AG04450 (cell line): ENCODE measurements at places on chromosomes 11 and 22. TPM values are rescaled to one million over a fixed set of nuclear protein-coding genes. Genes with fewer than 3 reads are reported as not detected.

The SCN3B gene
- 0.09 and 0.17 TPM in 2 replicates for polyA plus RNA-seq

The FOLR1 gene
- polyA plus RNA-seq, result 0.19 and 0.21 TPM in 2 replicates

The TMEM86A gene
- polyA plus RNA-seq, result 0.36 and 0.47 TPM in 2 replicates

The PKDREJ gene
- 0.01 TPM in 2 replicates for polyA plus RNA-seq

The HTR3A gene
- polyA plus RNA-seq, result not detected in 2 replicates

The BTBD10 gene
- polyA plus RNA-seq, result 50.2 and 60.8 TPM in 2 replicates

The TSSK2 gene
- not detected in 2 replicates for polyA plus RNA-seq

The GRM5 gene
- 0.01 TPM in 1 of 2 replicates, not detected in the other for polyA plus RNA-seq

The MAP6 gene
- 1.5 TPM in 2 replicates for polyA plus RNA-seq

The OR2AG2 gene
- polyA plus RNA-seq, result 0.11 and 0.19 TPM in 2 replicates

The BACE1-AS gene
- 5.4 and 6.3 TPM in 2 replicates for polyA plus RNA-seq

The ATP5MG gene
- polyA plus RNA-seq, result 346 and 423 TPM in 2 replicates

The BTG4 gene
- not detected in 2 replicates for polyA plus RNA-seq

The KRTAP5-5 gene
- not detected in 2 replicates for polyA plus RNA-seq

The GPHA2 gene
- polyA plus RNA-seq, result not detected in 2 replicates

The ISX gene
- not detected in 2 replicates for polyA plus RNA-seq

The GP1BB gene
- 0.20 and 0.60 TPM in 2 replicates for polyA plus RNA-seq

The SPTY2D1 gene
- 13.7 and 18.6 TPM in 2 replicates for polyA plus RNA-seq

The SHANK2 gene
- polyA plus RNA-seq, result 0.72 and 0.77 TPM in 2 replicates

The ZNF280B gene
- polyA plus RNA-seq, result 1.6 and 2.3 TPM in 2 replicates

The ADAMTS15 gene
- polyA plus RNA-seq, result 4.7 and 5.8 TPM in 2 replicates

The OR51B2 gene
- not detected in 2 replicates for polyA plus RNA-seq

The OR5AN1 gene
- not detected in 2 replicates for polyA plus RNA-seq

The CALCA gene
- polyA plus RNA-seq, result not detected in 2 replicates

The WBP2NL gene
- polyA plus RNA-seq, result 0.11 and 0.21 TPM in 2 replicates

The OR51B4 gene
- 0.67 and 0.82 TPM in 2 replicates for polyA plus RNA-seq

The CDC42EP2 gene
- 14.3 and 21.1 TPM in 2 replicates for polyA plus RNA-seq

The TMEM191B gene
- 0.19 and 0.40 TPM in 2 replicates for polyA plus RNA-seq

The FSHB gene
- not detected in 2 replicates for polyA plus RNA-seq

The OR8G1 gene
- not detected in 2 replicates for polyA plus RNA-seq

The NXPE2 gene
- polyA plus RNA-seq, result 0.04 TPM in 1 of 2 replicates, not detected in the other

The APLNR gene
- not detected in 2 replicates for polyA plus RNA-seq

The API5 gene
- 66.7 and 89.5 TPM in 2 replicates for polyA plus RNA-seq

The TSGA10IP gene
- not detected in 2 replicates for polyA plus RNA-seq

The NCR3LG1 gene
- 3.3 and 3.6 TPM in 2 replicates for polyA plus RNA-seq

The DMC1 gene
- 0.29 and 0.89 TPM in 2 replicates for polyA plus RNA-seq

The ALX4 gene
- polyA plus RNA-seq, result not detected in 2 replicates

The CBX7 gene
- polyA plus RNA-seq, result 2.2 and 2.6 TPM in 2 replicates

The BAIAP2L2 gene
- 0.04 and 0.09 TPM in 2 replicates for polyA plus RNA-seq

The MCHR1 gene
- polyA plus RNA-seq, result 2.3 and 3.1 TPM in 2 replicates

The XKR3 gene
- not detected in 2 replicates for polyA plus RNA-seq

The SCT gene
- polyA plus RNA-seq, result not detected in 2 replicates

The ART1 gene
- polyA plus RNA-seq, result not detected in 2 replicates

The H19 gene
- 0.10 and 0.21 TPM in 2 replicates for polyA plus RNA-seq

The LRP5 gene
- 4.9 and 8.0 TPM in 2 replicates for polyA plus RNA-seq

The MCAT gene
- polyA plus RNA-seq, result 10.5 and 12.0 TPM in 2 replicates

The OR52E8 gene
- not detected in 2 replicates for polyA plus RNA-seq

The THRSP gene
- polyA plus RNA-seq, result not detected in 2 replicates

The SERPING1 gene
- polyA plus RNA-seq, result 15.2 and 21.1 TPM in 2 replicates

The NFAM1 gene
- polyA plus RNA-seq, result not detected in 2 replicates

The SYTL2 gene
- 122 and 169 TPM in 2 replicates for polyA plus RNA-seq

The APOL5 gene
- polyA plus RNA-seq, result 0.07 and 0.14 TPM in 2 replicates

The LRRC55 gene
- not detected in 2 replicates for polyA plus RNA-seq

The DDX17 gene
- polyA plus RNA-seq, result 348 and 426 TPM in 2 replicates
